ENCODE measurements at places on chromosomes 13 and 19.

- no peak for DNase-seq
Observed at GRCh38 chr19:51621178-51621577, 9.0 kb downstream of the SIGLEC5 start.

- no peak for DNase-seq
Observed at GRCh38 chr19:11019824-11020223, 59.0 kb downstream of the SMARCA4 start.

GRCh38 chr19:58497634-58498170, 14.1 kb downstream of the SLC27A5 start:
- DNase-seq = no peak

- no peak for DNase-seq
Observed at GRCh38 chr13:95494082-95494681, 58.3 kb upstream of the CLDN10 start.

GRCh38 chr19:38708413-38709024, 35.8 kb downstream of the CAPN12 start:
- DNase-seq = no peak

- DNase-seq = peak; percentile 30
Observed at GRCh38 chr19:51327066-51328001, 14.6 kb downstream of the VSIG10L start.

- DNase-seq = no peak
Observed at GRCh38 chr13:45055902-45056648, 64.2 kb upstream of the GTF2F2 start.

DNA sequence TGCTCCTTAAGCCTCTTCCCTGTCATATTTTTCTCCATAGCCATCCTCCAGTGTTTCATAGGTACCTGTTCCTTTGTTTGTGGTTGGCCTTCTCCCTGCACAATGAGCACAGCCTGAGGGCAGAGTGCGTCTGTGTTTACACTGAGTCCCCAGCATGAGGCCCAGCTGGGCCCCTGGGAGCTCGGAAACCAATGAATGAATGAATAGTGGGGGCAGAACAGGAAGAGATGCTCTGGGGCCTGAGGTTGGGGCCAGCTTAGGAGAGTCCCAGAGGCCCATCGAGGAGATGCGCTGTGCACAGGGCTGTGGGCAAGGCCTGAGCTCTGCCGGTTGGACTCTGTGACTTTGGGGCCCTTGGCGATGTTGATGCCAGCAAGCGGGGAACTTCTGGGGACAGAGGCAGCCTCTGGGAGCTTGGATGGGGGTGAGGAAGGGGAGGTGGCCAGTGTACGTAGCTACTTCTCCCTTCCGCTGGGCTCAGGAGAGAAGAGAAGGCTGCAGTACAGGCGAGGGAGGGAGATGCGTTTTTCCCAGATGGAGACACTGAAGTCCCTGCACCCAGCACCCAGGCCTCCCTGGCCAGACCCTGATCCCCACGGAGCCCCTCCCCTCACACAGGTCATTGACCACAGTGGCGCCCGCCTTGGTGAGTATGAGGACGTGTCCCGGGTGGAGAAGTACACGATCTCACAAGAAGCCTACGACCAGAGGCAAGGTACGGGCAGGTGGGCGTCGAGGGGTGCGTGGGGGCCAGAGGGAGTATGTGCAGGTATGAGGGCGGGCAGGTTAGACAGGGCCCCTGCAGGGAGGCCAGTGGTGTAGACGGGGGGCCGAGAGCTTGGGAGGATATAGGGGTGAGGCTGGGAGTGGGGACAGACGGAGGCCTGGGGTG, 5.1 kb downstream of the TBCB start:
- no peak for DNase-seq

- DNase-seq = no peak
Observed at GRCh38 chr13:74226791-74227475, 92.7 kb upstream of the KLF12 start.

DNA sequence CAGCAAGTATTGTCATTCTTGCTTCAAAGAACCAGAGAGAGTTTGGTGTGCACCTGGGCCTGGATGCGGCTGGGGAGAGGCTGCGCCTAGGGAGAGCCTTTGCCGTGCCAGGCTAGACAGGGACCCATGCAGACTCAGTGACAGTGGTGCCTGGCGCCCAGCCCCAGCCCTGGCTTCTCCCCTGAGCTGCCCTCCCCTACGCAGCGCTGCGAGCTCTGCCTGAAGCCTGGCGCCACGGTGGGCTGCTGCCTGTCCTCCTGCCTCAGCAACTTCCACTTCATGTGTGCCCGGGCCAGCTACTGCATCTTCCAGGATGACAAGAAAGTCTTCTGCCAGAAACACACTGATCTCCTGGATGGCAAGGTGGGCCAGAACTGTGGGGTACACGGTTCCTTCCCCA, 12.0 kb downstream of the KMT2B start:
- DNase-seq = no peak

- DNase-seq = no peak
Observed at GRCh38 chr13:49302817-49303216, 55.1 kb downstream of the CDADC1 start.

DNA sequence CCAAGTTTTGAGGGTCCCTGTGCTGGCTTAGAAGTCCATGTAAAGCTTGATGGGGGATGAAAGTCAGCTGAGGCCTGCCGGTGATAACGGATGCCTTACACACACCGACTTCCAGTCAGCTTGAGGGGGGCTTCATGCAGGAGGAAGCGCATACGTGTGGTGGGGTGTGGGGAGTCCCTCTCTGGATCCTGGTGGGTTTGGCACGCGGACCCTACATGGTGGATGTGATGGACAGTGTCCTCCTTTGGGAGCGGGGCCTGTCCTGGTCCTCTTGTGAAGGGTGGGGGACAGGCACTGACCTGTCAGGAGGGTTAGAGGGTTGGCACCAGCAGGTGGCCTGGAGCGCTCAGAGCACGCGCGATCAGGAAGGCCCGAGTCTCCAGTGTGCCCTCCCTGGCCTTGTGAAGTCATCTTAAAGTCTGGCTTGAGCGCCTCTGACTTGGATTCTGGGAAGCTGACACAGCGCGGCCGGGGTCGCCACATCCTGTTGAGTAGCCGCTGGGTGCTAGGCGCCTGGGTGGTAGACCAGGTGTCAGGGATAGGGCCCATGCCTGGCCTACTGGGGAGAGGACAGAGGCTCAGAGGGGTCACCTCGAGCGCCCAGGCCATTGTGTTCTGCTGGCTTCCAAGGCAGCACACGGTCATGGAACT, 2.9 kb downstream of the DAZAP1 start:
- no peak for DNase-seq
